RPMI8226 (cell line): ENCODE measurements at places on chromosomes 6 and 20.

- no peak for DNase-seq
Observed at GRCh38 chr6:170417881-170418280, 111.3 kb downstream of the FAM120B start.

GRCh38 chr6:133040094-133040802 lies 200.9 kb upstream of the EYA4 start:
- DNase-seq: peak; percentile 9

DNA sequence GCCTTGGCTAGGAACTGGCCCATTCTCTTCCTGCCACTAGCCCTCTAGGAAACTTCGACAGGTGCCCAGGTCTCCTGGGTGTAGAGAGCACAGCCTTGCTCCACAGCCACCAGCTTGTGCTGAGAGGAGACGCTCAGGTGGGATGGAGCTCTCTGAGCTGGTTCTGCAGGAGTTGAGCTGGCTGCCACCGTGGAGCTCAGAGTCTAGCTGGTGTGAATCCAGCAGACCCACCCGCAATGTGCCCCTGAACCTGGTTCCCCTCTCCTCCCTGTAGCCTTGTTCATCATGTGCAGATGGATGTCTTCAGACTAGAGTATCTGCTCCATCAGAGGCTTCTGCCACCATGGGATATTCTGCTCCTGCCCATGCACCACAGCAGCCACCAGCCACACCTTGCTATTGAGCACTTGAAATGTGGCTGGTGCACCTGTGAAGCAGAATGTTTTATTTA lies 222.5 kb downstream of the SYNDIG1 start:
- no peak for DNase-seq

DNA sequence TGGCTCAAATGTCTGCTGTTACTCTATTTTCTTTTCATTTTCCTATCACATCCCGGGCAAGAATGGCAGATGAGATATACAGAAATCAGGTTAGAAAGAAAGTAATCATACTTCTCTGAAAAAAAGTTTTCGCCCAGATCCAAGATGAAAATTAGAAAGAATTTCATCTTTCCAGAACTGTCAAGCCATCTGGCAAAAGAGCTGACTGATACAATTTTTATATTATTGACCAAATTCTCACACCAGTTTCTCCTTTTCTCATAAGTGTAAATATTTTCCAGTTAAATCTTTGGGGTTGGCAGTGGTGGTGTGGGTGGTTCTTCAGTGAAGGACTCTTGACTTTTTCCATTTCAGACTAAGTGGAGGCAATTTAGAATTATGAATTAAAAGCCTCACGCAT lies 371.9 kb downstream of the CD83 start:
- DNase-seq: no peak

DNA sequence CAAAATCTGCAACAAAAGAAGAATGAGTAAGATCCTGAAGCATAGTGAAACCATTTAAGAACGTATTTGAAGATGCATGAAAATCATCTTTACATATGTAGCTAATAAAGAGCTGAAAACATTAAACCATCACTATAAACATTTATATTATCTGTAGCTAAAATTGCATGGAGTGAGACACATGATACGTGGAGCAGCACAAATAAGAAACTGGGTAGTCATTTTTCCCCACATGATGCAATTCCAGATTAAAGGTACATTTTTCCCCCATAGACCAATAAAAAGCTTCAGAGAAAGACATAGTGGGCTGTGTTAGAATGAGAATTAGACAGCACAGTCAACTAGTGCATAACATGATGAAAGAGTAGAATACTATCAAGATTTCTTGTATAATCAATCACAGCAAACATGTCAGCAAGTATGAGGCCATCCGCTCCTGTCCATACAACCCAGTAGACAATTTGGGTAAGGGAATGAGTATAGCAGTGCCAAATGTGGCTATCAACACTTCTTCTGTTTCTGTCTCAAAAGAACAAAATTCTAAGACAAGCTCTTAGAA lies 67.0 kb downstream of the RSPO3 start:
- no peak for DNase-seq

- no peak for DNase-seq
Observed at GRCh38 chr6:158795516-158795915, 23.7 kb downstream of the EZR start.

DNA sequence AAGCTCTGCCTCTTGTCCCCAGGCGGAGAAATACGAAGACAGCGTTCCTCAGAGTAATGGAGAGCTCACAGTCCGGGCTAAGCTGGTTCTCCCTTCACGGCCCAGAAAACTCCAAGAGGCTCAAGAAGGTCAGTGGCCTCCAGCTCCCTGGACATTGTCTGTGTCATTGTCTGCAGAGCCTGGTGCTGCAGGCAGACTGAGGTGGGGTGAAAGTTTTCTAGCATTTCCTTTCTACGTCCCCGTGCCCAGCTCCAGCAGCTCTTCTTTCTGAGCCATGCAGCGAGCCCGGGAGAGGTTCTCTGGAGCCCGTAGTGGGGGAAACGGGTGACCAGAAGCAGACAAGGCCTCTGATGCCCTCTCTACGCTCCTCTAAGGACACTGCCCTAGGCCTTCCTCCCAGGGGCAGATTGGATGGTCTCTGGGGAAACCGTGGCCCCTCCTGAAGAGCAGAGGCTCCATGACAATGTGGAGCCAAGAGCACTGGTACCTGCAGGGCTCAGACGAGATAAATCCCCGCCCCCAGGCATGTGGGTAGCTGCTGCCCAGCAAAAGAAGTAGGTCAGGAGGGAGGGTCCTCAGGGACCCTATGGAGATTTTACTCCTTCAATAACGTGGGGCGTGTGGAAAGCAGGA lies 58.4 kb downstream of the EZR start:
- DNase-seq: no peak

- peak; percentile 56 for DNase-seq
Observed at GRCh38 chr6:56349194-56349593, 101.8 kb upstream of the COL21A1 start.

- DNase-seq: no peak
Observed at GRCh38 chr6:156425359-156426020, 351.7 kb upstream of the ARID1B start.

DNA sequence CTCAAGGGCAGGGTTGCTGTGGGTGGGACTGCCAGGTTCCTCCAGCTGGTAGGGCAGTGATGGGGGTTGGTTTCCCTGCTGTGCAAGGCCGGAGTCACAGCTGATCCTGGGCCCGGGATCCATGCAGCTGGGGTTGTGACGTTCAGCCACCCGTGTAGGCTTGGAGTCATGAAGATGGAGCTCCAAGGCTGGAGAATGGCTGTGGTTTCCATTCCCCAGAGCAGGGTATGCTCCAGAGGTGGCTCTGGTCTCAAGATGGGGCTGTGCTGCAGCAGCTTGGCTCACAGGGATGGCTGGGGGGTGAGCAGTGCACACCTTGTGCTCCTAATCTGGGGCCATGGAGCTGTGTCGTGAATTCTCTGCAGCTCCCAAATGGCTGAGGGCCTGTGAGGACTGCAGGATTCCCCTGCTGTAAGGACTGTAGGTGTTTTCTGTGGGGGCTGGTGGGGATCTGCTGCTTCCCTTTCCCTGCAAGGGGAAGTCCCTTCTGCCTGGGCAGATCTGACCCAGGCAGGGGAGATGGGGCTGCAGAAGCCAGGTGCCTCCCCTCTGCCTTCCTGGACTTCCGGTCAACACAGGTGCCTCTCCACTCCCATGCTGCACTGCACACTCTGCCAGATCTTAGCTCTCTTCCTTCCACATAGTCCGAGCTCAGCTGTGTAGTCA lies 15.9 kb downstream of the KIF25 start:
- peak; percentile 28 for DNase-seq

GRCh38 chr6:16854986-16855385 lies 93.7 kb upstream of the ATXN1 start:
- DNase-seq: no peak

- DNase-seq: no peak
Observed at GRCh38 chr6:54041239-54041638, 70.0 kb upstream of the MLIP start.

- peak; percentile 46 for DNase-seq
Observed at GRCh38 chr6:53986165-53986720, 125.0 kb upstream of the MLIP start.

GRCh38 chr6:148693882-148694484 lies 52.8 kb upstream of the UST start:
- no peak for DNase-seq

- peak; percentile 31 for DNase-seq
Observed at GRCh38 chr6:44263354-44264100, 1.8 kb downstream of the NFKBIE start.

- no peak for DNase-seq
Observed at GRCh38 chr6:74057326-74057725, 361.3 kb downstream of the CD109 start.

DNA sequence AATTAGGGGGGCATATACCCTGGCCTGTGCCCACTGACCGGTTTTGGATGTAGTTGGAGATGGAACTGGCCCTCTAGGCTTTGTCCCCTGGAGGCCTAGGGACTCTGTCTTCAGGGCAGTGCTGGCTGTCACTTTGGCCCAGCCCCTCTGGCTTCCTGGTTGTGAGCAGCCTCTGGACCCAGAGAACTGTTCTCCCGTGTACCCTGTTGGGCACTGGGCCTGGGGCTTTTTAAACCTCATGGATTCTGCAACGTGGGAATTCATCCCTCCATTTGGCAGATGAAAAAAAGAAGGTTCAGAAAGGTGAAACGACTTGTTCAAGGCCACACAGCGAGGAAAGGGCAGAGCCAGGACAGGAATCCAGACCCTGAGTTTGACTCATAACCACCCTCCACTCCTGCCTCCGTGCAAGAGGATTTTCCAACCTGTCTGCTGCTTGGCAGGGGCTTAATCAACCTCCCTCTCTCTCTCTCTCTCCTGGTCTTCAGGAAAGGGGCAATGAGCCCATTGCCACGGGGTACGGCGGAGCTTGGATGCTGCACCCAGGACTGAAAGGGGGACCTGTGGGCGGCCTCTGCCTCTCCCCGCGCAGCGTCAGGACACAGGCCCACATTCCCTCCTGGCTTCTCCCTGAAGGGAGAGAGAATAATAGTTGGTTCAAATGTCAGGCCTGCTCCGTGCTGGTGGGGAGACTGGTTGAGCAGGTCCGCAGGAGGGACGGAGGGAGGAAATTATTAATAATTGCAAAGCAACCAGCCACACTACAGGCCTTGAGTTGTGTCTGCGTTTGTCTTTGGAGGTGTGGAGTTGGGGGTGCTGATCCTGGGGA lies 56.0 kb downstream of the CEBPB start:
- DNase-seq: no peak

- peak; percentile 82 for DNase-seq
Observed at GRCh38 chr6:14660806-14661579, 543.4 kb downstream of the CD83 start.

DNA sequence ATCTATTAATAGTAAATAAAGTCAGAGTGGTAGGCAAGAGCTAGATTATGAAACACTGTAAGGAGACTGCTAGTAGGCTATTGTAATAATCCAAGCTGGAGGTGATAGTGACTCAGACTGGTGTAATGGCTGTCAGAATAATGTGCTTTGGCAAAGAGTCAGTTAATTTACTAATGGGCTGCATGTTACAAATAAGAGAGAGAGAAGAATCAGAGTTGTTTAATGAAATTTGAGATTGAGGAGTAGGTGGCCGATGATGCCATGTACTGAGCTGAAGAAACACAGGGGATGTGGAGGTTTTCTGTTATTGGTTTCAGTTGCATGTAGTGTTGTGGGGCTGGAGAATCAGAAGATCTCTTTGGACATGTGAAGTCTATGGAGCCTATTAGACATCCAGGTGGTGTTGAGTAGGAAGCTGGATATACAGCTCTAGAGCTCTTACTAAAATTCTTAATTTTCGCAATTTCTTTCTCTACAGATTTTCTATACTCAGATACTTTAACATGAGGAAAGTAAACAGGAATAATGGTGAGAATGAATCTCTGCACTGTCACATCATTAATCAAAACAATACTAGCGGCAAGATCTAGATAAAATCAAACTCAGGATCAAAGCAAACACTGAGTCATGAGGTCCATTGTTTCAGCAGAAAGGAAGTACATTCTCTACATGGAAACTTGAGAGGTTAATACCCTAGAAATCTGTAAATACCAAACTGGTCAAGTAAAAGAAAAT lies 167.7 kb downstream of the SIM1 start:
- no peak for DNase-seq

- no peak for DNase-seq
Observed at GRCh38 chr6:92534109-92534508, 885.2 kb downstream of the EPHA7 start.

DNA sequence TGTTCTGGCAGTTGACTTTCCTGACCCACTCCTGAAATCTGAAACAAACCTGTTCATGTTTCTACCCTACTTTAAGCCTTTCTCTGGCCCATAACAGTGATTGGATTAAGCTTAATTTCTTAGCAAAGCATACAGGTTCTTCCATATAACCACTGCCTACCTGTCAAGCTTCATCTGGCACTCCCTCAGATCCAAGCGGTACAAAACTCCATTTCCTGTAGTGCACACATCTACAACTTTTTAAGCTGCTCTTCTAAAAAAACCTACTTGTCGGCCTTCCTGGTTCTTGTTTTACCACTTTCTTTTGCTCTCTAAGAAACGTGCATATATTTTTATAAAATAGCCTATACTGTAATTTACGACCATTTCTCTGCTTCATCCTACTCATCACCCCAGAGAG lies 916 bp upstream of the PPP1R11 start:
- no peak for DNase-seq

- DNase-seq: no peak
Observed at GRCh38 chr20:41051009-41051825, 22.6 kb downstream of the TOP1 start.

- DNase-seq: peak; percentile 37
Observed at GRCh38 chr6:157535340-157536222, 154.6 kb downstream of the ZDHHC14 start.

DNA sequence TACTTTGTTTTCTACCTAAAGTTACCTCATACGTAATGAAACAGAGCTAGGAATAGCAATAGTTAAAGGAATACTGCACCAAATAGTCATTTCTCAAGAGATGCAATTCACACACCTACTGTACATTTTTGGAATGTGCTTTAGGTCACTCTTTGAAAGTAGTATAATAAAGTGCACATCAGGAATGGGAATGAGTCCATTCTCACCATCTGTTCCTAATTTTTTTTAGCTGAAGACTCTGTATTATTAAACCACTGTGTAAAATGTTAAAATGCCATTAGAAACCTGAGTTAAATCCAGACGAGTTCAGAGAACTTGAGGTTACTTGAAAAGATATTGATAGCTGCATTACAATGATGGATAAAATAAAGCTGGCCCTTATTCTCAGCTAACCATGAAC lies 51.9 kb upstream of the EPHA7 start:
- DNase-seq: no peak

DNA sequence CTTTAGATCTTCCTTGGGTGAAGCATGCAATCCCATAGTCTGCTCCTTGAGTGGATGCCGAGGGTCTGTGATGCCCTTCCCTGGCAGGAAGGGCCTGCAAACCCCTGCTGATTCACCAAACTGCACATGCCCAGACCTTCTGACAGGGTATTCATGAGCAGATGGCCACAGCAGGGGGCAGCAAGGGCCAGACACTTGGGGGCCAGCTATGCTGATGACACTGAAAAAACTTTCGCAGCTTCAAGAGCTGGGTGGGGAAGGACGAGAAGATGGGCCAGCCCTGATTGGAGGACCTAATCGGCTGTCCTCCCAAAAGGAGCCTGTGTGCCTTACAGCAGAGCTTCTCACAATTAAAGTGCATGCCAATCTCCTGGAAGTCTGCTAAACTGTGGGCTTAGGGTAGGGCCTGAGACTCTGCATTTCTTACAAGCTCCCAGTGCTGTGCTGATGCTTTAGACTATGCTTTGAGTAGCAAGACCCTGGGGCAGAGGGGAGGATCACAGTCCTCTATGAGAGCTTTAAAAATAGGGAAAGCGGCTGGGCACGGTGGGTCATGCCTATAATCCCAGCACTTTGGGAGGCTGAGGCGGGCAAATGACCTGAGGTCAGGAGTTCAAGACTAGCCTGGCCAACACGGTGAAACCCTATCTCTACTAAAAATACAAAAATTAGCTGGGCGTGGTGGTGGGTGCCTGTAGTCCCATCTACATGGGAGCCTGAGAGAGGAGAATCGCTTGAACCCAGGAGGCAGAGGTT lies 15.2 kb upstream of the GDAP1L1 start:
- no peak for DNase-seq
